Spinal cord (tissue), 10 donors: ENCODE measurements at places on chromosomes 12 and 14. TPM values are rescaled to one million over a fixed set of nuclear protein-coding genes. Genes with fewer than 3 reads are reported as not detected.

The MMP17 gene
- total RNA-seq, result 22.8 TPM

The NPFF gene
- total RNA-seq, result 2.2 TPM

The BBS10 gene
- total RNA-seq, result 44.1 TPM

The ZBTB1 gene
- total RNA-seq, result 75.1 TPM

The NRL gene
- total RNA-seq, result 1.8 TPM

The NKX2-1 gene
- total RNA-seq, result 0.39 TPM

The MYO1H gene
- total RNA-seq, result not detected

The PPTC7 gene
- total RNA-seq, result 29.6 TPM

The M6PR gene
- total RNA-seq, result 107 TPM

The PLEKHD1 gene
- total RNA-seq, result 0.66 TPM

The LPCAT3 gene
- 20.4 TPM for total RNA-seq

The APPL2 gene
- total RNA-seq, result 62.4 TPM

The BEGAIN gene
- 4.9 TPM for total RNA-seq
